ENCODE measurements at places on chromosomes 13 and 19.

DNA sequence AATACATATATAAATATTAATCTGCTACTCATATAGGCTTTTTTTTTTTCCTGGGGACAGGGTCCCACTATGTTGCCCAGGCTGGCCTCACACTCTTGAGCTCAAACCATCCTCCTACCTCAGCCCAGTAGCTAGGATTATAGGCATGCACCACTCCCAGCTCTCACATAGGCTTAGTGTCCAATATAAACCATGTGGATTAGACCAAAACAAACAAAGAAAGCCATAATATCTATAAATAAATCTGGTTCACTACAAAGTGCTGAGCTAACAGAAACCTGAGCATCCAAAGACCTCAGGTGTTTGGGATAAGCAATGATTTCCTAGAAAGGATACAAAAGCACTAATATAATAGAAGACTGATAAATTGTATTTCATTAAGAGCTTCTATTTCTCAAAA, 26.0 kb downstream of the TBC1D4 start:
- no peak for DNase-seq

DNA sequence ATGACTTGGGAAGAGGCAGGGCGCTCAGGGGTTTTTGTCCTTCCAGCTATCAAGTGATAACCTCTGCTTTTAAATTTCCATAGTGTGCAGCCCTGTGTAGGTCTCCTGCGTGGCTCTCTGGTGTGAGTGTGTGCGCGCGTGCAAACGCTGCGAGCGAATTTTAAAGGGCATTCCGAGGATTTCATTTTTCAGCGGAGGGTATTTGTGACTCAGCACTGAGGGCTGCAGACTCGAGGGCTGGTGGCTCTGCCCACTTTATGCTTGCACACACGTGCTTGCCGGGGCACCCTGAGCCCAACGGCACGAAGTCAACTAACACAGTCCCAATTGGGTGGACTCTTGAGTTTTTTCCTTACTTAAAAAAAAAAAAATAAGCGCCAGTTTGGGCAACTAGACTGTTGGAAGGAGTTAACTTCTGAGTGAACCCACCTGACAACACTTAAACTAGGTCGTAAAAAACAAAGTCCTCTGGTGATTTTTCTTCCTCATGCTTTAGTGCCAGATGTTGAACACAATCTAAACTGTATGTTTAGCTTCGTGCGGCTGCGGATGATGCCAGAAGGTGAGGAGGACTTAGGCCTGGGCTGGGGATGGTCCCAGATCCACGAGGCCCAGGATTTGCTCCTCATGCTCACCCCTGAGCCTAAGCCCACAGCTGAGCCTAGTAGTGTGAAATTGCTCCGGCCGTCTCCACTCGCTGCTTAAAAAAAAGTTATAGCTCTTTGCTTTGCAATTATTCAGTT, 2.1 kb downstream of the FGF9 start:
- no peak for DNase-seq

DNA sequence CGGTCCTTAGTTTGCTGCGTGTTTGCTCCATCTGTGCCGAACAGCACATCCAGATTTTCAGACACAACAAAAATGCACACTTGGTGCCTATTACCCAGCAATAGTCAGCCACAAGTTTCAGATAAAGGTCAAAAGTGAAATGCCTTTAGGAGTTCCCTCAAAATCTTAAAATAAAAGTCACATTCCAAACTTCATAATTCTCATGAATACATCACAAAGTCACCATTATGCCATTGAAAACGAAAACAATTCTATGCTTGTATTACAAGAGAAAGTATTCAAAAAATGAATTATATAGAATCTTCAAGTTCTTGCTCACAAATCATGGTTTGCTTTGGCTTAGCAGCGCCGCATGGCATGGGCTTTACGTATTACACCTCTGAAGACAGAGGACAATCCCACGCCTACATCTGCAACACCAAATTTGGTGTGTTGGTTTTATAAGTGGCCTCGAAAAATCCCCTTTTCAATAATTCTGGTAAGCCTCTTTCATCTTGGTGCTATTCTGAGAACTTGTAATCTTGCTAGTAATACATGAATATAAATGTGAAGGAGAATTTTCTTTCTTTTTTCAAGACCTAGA, 26.6 kb downstream of the COL4A1 start:
- no peak for DNase-seq

GRCh38 chr13:51235186-51235585, 13.0 kb downstream of the FAM124A start:
- DNase-seq = no peak

DNA sequence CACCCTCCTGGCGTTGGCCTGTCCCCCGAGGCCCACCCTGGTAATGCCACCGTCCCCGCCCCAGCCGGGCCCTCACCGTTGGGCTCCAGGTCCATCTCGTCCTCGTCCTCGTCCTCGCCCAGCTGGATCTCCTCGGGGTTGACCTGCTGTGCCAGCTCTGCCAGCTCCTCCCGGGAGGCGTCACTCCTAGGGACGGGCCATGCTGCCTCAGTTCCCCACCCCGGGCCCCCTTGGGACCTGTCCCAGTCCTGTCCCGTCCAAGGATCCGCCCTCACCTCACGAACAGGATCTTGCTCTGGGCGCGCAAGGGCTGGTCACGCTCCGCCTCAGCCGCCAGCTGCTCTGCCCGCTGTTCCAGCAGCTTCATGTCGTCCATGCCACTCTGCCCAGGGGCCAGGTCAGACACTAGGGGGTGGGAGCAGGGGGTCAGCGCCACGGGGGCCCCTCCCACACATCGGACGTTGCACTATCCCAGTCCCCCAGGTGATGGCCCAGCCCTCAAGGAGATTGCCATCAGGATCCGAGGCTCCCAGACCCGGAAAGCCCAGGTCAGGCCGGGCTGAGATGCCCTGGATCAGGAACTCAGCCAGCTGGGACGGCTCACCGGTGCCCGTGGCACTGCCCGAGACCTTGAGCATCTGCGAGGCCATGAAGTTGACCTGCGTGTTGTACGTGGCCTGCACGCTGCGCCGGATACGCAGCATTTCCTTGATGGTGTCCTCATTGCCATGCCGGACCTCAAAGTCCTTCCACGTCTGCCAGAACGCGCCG, 9.5 kb downstream of the XAB2 start:
- no peak for DNase-seq
